ENCODE measurements at places on chromosomes 4 and X. TPM values are rescaled to one million over a fixed set of nuclear protein-coding genes. Genes with fewer than 3 reads are reported as not detected.
A peak's percentile ranks its signal among the peaks of the same experiment; 100 is the strongest.

DNA sequence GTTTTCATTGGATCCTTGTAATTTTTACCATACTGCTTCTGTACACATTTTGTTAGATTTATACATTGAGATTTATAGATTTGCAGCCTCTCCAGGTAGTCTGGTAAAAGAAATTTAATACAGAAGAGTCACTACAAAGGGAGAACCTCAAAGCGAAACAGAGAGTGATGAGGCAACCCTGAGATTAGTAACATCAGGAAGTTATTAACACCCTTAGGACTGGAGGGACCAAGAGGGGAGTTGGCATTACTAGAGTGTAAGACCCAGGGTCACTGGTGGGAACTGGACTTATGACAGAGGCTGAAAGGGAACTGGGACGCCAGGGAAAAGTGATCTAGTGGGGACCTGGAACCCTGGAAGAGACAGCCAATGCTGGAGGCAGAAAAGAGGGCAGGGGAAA is 20.6 kb upstream of the MAML3 start:
- DNase-seq, result no peak

- DNase-seq, result no peak
Measured at GRCh38 chr4:36719425-36719824, 438.0 kb downstream of the DTHD1 start.

GRCh38 chr4:36211084-36211483 is 33.2 kb downstream of the ARAP2 start:
- DNase-seq, result no peak

GRCh38 chrX:17154001-17154400 is 207.5 kb downstream of the REPS2 start:
- DNase-seq, result no peak

- no peak for DNase-seq
Measured at GRCh38 chrX:40772290-40772689, 36.9 kb upstream of the MED14 start.

DNA sequence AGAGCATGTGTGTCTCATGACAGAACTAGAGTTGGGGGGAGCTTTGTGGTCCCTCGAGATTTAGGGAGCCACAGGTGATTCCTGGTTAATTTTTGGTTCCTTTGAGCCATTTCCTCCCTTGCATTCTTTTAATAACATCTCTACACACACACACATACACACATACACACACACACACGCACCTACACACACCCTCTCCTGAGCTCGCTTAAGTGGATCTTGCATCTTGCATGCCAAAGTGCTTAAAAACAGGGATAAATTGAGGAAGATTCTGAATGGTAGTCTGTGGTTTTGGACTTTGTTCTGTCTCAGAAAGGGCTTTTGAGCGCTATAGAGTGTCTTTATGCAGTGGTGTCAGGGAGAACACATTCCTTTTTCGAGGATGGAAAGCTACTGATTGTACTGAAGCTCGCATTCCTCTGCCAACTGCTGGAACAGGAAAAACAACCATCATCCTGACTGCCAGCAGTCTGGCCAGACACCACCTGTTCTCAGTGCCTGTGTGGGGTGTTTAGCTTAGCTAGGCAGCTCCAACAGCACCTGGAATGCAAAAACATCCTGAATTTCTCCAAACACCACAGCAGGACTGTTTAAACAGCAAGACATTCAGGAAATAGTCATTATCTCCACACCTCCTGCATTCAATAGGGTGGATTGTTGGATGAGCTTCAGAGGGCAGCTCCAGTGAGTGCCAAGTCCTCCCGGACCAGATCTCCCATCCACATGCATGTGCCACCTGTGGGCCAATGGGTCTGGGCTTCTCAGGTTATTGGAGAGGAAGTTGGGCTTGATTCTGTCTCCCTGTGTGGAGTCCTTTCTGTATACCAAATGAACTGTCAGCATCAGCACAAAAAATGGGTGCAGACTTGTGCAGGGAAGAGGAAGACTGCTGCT is 21.9 kb upstream of the IGFBP7 start:
- DNase-seq, result no peak

GRCh38 chr4:160136021-160136420 is 1033.1 kb downstream of the RAPGEF2 start:
- no peak for DNase-seq

- no peak for DNase-seq
Measured at GRCh38 chrX:115367951-115368350, 78.4 kb downstream of the LUZP4 start.

GRCh38 chr4:16685536-16685935 is 212.9 kb downstream of the LDB2 start:
- DNase-seq, result no peak

DNA sequence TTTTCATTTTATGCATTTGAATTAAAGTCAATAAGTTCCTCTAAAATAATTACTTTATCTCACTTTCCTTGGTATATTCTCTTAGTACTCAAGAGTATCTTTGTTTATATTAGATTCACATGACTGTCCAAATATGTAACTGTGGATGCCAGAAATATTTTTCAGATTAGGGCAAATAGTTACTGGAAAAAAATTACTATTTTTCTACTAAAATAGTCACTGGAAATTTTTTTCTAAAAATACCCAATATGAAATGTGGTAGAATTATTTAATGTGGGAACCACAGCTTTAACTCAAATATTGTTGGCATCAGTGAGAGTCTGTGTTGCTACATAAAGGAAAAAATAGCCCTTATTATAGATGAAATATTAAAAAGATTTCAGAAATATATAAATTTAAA is 70.4 kb upstream of the NMU start:
- DNase-seq, result no peak

DNA sequence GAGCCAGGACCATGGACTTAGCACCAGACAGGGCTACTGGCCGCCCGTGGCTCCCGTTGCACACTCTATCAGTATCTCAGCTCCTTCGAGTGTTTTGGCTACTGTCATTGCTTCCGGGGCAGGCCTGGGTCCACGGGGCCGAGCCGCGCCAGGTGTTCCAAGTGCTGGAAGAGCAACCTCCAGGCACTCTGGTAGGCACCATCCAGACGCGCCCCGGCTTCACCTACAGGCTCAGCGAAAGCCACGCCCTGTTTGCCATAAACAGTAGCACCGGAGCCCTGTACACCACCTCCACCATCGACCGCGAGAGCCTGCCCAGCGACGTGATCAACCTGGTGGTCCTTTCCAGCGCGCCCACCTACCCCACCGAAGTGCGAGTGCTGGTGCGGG is 1.6 kb downstream of the FAT4 start:
- DNase-seq, result peak; percentile 67

- no peak for DNase-seq
Measured at GRCh38 chr4:4783847-4784246, 75.6 kb upstream of the MSX1 start.

DNA sequence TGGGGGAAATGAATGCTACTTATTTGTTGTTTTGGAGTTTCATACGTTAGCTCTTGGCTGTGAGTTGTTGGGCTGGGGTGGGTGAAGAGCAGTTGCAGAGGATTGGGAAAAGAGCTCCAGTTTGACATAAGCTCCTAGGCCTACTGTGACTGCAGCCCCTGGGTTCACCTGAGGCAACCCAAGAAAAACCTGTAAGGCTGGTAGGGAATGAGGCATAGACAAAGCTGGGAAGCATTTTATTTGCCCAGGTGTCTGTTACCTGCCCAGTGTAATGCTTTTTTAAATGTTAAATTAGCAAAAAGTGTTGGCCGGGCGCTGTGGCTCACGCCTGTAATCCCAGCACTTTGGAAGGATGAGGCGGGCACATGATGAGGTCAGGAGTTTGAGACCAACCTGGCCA is 160.0 kb downstream of the FHIP1A start:
- no peak for DNase-seq

GRCh38 chr4:10005632-10006031 is 15.7 kb downstream of the SLC2A9 start:
- no peak for DNase-seq

DNA sequence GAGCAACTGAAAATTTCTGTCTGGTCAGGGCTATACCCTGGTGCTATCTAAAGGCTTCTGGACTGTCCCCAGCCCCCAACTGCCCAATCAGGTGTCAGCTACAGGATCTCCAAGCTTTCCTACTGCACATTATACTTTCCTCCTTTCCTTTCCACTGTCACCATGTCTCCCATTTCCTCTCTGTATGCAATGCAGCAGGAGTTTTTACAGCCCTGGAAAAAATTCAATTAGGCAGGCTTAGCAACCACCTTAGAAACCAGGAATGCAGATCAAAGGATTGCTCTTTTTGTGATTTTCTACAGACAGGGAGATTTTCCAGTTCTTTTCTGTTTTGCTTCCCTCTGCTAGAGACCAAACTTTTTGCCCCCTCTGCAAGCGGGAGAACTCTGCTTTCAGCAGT is 6.0 kb upstream of the NAF1 start:
- no peak for DNase-seq

DNA sequence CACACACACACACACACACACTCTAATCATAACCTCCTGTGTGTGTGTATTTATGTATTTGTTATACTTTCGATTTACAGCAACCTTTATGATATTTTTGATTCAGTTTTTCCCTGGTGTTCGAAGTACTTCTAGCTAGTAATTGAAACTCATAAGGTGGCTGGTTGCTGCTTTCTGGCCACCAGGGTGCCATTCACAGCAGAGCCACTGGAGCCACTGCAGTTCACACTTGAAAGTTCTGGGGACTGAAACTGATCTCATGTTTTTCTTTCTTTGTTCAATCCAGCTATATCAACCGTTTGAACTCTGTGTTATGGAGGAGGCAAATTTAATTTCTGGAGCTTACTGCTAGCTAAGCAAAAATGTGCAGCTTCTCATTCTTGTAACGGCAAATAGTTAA is 419.4 kb downstream of the ADGRL3 start:
- DNase-seq, result no peak

DNA sequence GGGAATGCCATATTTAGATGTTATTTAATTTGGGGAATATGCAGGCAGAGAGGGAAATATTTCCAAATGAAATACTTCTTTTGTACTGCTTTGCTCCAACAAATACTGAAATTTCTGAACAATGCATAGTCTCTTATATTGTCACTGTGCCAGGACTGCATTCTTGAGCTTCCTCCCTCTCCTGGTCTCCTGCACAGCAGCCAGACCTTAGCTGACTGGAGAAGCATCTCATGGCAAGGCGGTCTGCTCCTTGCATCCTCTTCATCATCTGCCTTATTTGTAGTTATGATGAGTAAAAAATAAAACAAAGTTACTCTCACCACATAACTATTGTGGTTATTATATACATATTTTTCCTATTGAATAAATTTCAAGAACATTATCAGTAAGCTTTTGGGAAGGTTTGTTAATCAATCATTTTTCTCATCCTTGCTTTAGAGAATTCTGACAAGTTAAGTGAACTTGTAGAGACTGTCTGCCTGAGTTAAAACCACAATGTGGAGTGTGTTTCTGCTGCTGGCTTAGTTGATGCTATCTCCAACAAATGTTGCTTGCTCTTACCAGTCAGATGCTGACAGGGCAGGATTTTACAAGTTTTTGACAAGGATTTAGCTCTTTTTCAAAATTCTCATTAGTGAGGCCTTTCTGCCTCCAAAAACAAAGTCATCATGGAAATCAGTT is 153.6 kb downstream of the SOWAHB start:
- no peak for DNase-seq

GRCh38 chrX:65671966-65672365 is 4.5 kb downstream of the MSN start:
- DNase-seq, result no peak

DNA sequence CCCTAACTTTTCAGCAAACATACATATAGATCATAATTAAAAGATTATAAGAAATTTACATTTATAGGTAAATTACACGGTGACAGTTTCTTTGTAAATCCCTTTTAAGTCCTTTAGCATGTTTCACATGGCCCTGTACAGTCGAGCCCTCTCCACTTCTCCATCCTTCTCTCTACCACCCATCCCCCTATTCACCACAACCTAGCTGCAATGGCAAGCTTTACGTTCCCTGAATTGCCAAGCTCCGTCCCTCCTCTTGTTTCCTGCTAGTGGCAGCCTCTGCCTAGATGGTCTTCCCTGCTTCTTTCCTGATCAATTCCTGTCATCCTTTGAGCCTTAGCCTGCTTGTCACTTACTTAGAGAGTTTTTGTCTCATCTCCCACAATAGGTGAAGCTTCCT is 116.2 kb downstream of the TMA16 start:
- no peak for DNase-seq

FAM133A gene
- not detected for total RNA-seq

HELQ gene
- total RNA-seq, result 13.8 TPM

MAGEA12 gene
- not detected for total RNA-seq

PCDH10 gene
- total RNA-seq, result 0.08 TPM

TCP11X2 gene
- not detected for total RNA-seq

MAGEA8 gene
- not detected for total RNA-seq

C4orf33 gene
- 3.3 TPM for total RNA-seq

DCAF8L2 gene
- not detected for total RNA-seq

ASMT gene
- not detected for total RNA-seq

SULT1B1 gene
- 0.89 TPM for total RNA-seq

ENOX2 gene
- total RNA-seq, result 13.4 TPM

GAGE12F gene
- total RNA-seq, result not detected

LANCL3 gene
- total RNA-seq, result 0.05 TPM

RBM47 gene
- 2.4 TPM for total RNA-seq

All from Right ventricle myocardium superior (tissue), 1 donor.